ENCODE measurements at places on chromosomes 5 and 9.
A peak's percentile ranks its signal among the peaks of the same experiment; 100 is the strongest.

- no peak for DNase-seq
Observed at GRCh38 chr9:104856413-104856941, 71.5 kb downstream of the ABCA1 start.

GRCh38 chr9:17776735-17777134 lies 197.9 kb downstream of the SH3GL2 start:
- DNase-seq: no peak

DNA sequence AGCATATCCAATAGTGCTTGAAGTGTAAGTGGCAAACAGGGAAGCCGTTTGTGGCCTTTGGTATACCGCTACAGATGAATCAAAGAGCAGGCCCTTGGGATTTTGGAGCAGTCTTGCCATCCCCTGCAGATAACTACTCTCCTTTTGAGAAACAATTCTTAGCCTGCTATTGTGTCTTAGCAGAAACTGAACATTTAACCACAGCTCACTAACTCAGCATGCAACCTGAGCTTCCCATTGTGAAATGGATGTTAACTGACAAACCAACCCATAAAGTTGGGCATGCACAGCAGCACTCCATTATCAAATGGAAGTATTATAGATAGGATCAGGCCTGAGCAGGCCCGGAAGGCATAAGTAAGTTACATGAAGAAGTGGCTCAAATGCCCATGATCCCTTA lies 315.3 kb upstream of the PTGER4 start:
- DNase-seq: no peak

GRCh38 chr9:92501671-92502393 lies 19.5 kb upstream of the ASPN start:
- DNase-seq: no peak

DNA sequence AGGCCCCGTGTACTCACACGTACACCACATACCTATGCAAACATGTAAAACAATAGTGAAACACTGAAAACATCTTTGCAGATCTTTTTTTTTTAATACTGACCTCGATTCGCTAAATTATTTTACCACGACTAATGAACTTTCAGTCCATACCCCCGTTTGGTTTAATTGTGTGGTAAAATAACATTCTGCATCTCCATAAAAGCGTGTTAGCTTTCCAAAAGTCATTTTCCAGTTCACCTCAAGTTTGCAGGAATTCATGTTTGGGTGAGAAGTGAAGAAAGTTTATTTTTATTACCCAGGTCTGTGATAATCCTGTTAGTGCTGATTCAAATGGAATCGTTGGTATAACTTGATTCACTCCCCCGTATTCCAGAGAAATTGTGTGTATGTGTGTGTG lies 652 bp downstream of the ARSK start:
- DNase-seq: no peak

DNA sequence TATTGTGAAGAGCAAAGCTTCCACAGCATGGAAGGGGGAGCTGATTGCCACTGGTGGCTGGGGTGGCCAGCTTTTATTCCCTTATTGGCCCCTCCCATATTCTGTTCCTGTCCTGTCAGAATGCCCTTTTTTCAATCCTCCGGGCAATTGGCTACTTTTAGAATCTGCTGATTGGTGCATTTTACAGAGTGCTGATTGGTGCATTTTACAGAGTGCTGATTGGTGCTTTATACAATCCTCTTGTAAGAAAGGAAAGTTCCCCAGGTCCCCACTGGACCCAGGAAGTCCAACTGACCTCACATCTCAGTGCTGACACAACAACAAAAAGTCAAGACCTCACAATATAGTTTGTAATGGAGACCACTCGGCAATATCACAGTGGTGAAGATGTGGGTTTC lies 195.0 kb downstream of the SPATA31A6 start:
- no peak for DNase-seq

GRCh38 chr9:134707031-134707680 lies 65.6 kb downstream of the COL5A1 start:
- DNase-seq: no peak

- DNase-seq: no peak
Observed at GRCh38 chr9:135183528-135184180, 96.2 kb downstream of the OLFM1 start.

DNA sequence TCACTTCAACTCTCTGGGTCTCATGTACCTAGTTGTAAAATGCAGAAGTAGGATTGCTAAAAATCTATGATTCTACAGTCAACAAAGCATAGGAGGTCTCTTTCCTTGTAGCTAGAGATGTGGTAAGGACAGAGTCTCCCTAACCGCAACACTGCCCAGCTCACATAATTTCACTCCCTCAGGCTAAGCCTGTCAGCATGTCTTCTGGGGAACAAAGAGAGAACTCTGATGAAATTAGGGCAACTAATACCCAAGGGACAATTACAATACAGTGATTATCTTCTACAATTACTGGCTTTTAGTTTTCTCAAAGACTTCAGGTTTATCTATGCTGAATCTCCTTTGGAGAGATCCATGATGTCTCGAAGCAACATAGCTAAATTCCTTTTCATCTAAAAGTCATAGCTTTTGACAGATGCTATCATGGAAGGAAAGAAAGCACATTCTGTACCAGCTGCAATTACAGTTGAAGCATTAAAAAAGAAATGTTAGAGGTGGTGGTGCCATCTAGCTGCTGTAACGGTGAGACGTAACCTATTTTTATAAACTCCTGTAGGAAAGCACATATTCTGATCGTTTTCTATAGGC lies 141.1 kb upstream of the TARS1 start:
- no peak for DNase-seq

- no peak for DNase-seq
Observed at GRCh38 chr5:51651476-51651875, 268.2 kb downstream of the ISL1 start.

GRCh38 chr9:106305428-106306133 lies 557.4 kb upstream of the ZNF462 start:
- DNase-seq: no peak

DNA sequence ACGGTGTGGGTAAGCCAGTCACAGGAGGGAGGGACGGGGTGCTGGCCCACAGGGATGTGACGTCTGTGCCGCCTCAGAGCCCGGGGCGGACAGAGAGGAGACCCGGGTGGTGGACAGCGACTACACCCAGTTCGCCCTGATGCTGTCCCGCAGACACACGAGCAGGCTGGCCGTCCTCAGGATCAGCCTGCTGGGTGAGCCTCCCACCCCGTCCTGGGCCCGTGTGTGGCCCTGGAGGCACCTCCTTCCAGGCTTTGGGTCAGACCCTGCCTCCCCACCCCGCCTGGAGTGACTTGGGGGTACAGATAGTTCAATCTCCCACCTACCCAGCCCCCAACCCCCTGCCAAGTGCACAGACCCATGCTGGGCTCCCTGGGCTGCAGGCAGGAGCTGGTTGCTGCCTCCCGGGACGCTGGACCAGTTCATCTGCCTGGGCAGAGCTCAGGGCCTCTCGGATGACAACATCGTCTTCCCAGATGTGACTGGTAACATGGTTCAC lies 1.7 kb downstream of the LCN12 start:
- no peak for DNase-seq

DNA sequence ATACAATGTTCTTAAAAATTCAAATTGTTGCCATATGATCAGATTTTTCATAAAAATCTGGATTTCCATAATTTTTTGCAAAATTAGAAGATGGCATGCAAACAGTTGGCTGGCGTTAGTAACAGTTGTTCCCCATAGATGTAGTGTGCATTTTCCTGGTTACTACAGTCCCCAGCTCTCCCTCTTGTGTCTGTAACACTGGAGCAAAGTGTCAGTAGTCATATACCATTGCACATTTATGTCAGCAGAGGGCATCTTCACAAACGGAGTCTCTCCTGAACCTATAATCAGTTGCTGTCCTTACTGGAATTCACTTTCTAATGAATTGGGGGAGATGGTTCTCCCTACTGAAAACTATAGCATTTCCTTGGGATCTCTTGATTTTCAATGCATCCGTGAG lies 44.7 kb upstream of the DMAC1 start:
- no peak for DNase-seq

DNA sequence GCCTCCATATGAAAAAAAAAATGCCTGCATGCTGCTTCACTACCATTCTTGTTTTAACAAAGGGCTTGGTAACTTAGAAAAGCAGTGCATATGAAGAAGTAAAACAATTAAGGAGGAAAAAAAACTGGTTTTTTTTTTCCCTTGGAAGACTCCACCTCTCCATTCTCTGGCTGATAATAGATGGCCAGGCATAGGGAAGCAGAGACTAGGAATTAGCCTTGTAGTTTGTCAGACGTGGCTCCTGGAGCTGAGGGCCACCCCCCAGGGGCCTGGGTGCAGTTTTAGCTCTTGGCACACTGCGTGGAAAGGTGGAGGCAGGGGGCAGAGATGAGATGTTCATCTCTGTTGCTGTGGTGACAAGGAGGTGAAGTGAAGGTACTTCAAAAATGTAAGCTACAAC lies 42.7 kb downstream of the WDR36 start:
- no peak for DNase-seq

GRCh38 chr9:68861436-68861835 lies 152.5 kb downstream of the PRKACG start:
- no peak for DNase-seq

- DNase-seq: no peak
Observed at GRCh38 chr5:7960142-7960541, 91.2 kb downstream of the MTRR start.

- DNase-seq: no peak
Observed at GRCh38 chr9:134830126-134830525, 50.5 kb upstream of the FCN2 start.

- DNase-seq: no peak
Observed at GRCh38 chr9:34741628-34742027, 31.7 kb upstream of the CCL21 start.

- DNase-seq: peak; percentile 56
Observed at GRCh38 chr5:126811515-126812198, 34.7 kb downstream of the LMNB1 start.

- peak; percentile 26 for DNase-seq
Observed at GRCh38 chr5:143693651-143694252, 118.2 kb upstream of the HMHB1 start.

Measured in activated CD4-positive, alpha-beta memory T cell treated with anti-CD3 and anti-CD28 coated beads, Interleukin-2, amount 10 ng/mL, durations not matched to agents 7 days and 5 days (primary cell).